Fibroblast of the aortic adventitia (primary cell): ENCODE measurements at places on chromosomes 1 and 21.

DNA sequence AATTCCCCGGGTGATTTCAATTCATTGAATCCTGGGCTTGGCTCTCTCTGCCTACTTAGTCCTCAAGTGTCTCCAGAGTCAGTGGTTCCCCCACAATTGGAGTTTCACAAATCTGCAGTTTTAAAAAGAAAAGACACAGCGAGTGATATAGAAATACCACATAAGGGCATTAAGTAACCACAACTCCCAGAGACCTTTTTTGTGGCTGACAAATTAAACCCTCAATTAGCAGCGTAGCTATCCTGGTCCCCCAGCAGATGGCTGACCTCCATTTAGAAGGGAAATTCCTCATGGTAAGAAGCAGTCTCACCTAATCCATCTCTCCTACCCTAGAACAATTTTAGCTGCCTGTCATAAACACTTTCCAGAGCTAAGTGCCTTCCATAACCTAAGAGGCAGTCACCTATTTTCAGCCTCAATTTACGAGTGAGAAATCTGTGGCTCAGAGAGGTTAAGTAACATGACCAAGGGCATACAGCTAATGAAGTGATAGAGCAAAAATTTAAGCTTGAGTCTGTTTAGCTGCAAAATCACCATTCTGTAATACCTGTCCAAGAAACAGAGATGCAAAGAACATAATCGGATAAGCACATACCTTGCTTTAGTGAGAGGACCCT lies 56.0 kb upstream of the NBPF3 start:
- peak; percentile 5 for DNase-seq

GRCh38 chr1:7172804-7173203 lies 387.6 kb downstream of the CAMTA1 start:
- DNase-seq, result no peak

- DNase-seq, result no peak
Observed at GRCh38 chr1:38028105-38028591, 15.6 kb downstream of the UTP11 start.

DNA sequence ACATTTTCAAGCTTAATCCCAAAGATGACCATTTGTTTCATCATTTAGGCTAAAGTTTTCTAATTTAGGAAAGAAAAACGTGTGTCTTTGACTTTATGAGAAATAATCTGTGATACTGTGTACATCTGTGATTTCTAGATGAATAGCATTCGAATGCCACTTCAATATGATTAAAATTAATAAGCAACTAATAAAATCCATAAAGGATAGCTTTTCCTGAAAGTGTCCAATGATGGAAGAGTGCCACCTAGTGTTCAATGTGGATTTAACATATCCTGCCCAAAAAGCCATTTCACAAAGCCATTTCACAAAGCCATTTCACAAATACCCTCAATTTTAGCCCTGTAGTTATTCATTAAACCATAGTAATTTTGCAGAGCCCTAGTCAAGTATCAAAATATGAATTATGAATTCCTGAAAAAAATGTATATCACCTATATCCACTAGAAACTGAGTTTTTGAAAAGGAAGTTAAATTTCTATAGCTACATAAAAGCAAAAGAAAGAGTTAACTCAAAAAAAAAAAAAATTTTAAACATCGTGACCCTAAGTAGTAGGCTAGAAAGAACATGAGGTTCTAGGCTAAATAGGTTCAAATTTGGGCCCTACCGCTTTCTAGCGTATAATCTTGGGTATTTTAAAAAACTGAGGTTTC lies 19.1 kb downstream of the NME7 start:
- peak; percentile 79 for DNase-seq
